Activated CD4-positive, alpha-beta T cell treated with anti-CD3 and anti-CD28 coated beads, Interleukin-2, amount 50 U/mL, for 16 hours (primary cell): ENCODE measurements at places on chromosomes 5 and 9.
A peak's percentile ranks its signal among the peaks of the same experiment; 100 is the strongest.

GRCh38 chr5:60945813-60946187, 795 bp downstream of the NDUFAF2 start:
- no peak for DNase-seq

- DNase-seq: no peak
These were observed 48.9 kb upstream of the CHD1 start for GRCh38 chr5:98977723-98978122.

DNA sequence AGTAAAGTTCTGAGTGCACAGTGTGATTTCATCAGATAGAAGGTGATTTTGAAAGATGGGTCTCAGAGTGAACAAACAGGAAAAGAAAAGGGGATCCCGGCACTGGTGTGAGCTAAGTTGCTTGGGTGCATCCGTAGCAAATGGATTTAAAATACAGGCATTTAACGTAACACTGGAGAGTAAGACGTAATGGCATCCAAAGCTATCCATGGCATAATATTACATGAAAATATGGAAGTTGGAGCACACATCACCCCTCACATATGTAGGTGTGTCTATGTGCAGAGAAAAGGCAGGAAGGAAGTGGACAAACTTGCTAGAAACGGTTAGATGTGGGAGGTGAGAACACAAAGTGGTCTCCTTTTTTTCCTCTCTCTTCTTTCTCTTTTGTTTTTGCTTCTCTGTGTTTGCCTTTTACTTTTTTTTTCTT, 38.2 kb upstream of the SEMA4D start:
- DNase-seq: peak; percentile 83

GRCh38 chr9:18721267-18721994, 247.5 kb downstream of the ADAMTSL1 start:
- no peak for DNase-seq

GRCh38 chr9:108181441-108181840, 674.3 kb downstream of the ACTL7B start:
- no peak for DNase-seq

DNA sequence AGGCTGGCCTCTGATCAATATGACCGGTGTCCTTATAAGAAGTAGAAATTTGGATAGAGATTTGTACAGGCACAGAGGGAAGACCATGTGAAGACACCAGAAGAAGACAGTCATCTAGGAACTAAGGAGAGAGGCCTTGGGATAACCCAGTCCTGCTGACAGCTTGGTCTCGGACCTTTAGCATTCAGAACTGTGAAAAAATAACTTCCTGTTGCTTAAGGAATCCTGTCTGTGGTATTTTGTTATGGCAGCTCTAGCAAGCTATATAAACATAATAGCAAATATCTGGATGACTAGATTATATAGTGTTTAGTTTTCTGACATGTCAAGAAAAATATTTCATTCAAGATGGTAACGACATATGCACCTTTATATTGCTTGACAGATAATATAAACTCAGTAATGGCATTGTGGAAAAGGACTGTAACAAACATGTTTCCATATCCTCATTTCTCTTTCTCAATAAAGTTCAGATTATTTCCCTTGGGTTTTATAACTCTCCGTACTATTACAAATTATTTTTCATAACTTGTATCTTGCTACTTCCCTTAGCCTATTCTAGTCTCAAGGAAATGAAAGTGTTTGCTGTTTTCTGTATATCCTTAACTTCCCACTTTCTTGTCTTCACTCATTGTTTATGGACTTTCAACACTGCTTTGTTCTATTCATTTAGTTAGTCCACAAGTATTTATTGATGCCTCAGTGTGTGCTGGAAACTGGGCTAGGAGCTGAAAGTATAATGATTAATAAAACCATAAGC, 62.4 kb downstream of the KIAA1958 start:
- no peak for DNase-seq

DNA sequence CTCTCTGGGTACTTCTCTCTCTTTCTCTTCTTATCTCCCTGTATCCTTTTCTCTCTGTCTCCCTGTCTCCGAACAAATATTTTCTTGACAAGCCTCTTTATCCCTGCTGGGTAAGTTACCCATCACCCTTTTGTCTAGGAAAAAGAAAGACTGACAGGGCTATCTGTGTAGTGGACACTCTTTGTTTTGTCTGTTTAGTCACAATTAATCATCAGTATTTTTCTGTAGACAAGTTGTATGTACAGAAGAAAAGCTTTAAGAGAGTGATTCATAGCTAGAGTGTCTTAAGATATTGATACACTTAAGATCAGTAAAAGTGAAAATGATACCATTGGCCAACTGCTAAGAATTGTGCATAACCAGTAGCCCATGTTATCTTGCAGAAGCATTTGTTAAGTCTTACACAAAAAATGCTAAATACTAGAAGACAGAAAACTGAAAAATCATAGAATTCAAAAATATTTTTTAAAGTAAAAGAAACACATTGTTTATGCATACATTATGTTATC, 1043.8 kb upstream of the EDIL3 start:
- DNase-seq: no peak

DNA sequence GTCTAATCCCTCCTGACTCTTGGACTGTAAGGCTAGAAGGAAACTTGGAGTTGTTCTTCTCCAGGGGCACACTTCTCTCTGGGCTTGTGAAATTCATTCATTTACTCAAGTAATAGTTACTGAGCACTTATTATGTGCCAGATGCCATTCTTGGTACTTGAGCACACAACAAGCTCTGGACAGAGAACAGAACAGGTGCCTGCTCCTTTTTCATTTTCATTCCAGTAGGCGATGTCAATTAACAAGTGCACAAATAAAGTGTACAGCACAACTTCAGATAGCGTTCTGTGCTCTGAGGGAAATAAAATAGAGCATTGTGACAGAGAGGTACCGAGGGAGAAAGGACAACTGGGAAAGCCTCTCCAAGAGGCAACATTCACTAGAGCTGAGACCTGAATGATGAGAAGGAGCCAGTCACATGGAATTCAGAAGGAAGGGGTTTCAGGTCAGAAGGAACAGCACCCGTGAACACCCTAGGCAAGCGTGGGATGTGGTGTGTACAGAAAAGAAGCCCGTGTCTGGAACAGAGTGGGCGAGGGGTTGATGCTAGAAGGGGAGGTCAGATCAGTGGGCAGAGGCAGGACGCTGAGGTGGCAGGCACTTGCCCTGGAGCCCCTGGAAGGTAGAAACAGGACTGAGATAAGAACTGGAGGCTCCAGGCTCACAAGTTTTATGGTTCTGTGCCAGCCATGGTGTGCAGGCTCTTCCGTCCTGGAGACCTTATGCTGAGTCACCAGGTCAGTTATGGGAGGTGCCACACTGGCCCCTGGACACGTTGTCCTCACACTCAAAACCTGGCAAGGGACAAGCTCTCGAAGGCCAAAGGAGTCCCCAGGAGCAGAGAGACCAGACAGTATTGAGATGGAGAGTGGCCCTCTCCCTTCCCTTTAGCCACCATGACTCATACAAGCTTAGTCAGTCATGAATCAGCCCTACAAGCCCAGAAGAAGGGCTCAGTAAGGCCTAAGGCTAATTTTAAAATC, 7.2 kb upstream of the ABLIM3 start:
- DNase-seq: no peak
